ENCODE measurements at places on chromosomes 2 and 18.

- no peak for DNase-seq
These were observed 1090.2 kb upstream of the PIK3C3 start for GRCh38 chr18:40864846-40865245.

- DNase-seq, result no peak
These were observed 60.5 kb downstream of the INSIG2 start for GRCh38 chr2:118148809-118149208.

DNA sequence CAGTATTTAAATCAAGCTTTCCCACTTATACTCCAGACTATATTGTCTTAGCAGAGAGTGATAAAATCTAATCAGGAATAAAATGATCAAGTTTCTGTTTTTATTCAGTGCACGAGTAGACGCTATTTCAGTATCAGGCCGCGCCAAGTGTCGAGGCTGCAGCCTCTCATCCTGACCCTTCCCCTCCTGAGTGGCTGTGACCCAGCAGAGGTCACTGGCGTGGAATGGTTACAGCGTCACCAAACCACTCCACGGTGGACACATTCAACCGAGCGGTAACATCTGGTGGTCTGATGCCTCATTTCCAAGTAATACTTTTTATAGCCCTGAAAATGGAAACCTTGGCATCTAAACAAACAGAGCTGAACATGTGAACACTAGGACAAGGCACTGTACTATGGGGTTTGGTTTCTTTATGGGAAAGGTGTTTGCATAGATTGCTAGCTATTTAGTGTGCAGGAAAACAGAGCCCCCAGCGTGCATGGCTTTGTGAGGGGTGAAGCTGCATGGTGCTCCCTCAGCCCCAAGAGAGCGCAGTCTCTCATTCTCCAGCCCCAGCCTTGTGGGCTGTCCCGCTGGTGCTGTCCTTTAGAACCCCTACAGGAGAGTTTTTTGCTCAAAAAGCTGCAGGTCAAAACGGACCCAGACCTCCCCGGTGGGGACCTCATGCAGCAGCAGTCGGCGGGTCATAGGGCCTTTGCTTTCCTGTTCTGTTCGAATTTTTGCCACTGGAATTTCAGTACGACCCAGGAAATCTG, 28.4 kb downstream of the FAM228A start:
- no peak for DNase-seq

DNA sequence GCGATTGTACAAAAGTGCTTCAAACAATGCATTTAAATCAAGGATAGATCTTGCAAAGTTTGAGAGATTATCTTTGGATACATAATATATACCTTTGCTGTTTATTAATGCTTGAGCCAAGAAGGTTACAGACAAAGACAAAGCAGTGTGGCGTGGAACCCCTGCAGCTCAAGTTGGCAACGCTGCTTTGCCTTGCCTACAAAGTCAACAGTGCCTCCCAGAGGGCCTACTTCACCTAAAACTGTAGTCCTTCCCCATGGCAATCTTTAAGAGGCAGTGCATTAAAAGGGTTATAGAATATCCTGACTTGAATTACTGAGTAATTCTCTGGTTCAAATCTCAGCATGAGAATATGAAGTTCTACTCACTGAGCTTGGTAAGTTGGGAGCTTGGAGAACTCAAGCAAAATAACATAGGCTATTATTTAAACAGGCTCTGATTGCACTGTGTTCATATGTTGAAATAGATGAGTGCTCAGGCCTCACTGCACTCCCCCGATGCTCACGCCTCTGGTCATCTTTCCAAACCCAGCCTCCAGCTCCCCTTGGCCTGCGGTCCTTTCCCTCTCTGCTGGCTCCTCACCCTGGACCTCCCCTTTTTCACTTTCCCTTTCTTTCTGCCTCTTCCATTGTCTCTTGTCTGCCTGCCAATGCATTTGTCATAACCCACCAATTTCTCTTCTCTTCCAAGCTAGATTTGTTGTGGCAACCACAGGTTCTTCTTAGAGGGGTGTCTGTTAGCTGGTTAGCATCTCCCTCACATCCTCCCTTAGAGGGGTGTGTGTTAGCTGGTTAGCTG, 96.5 kb downstream of the MYT1L start:
- DNase-seq, result no peak

GRCh38 chr2:24009367-24009679, 562 bp upstream of the MFSD2B start:
- DNase-seq, result no peak

GRCh38 chr2:174013315-174013751, 48.2 kb upstream of the SP3 start:
- no peak for DNase-seq

Data from activated naive CD4-positive, alpha-beta T cell treated with anti-CD3 and anti-CD28 coated beads, Interleukin-2, amount 10 ng/mL, durations not matched to agents 7 days and 5 days (primary cell).